ENCODE measurements at places on chromosomes 6 and 20.

GRCh38 chr6:24827970-24828369, 29.3 kb upstream of the ARMH2 start:
- no peak for DNase-seq

DNA sequence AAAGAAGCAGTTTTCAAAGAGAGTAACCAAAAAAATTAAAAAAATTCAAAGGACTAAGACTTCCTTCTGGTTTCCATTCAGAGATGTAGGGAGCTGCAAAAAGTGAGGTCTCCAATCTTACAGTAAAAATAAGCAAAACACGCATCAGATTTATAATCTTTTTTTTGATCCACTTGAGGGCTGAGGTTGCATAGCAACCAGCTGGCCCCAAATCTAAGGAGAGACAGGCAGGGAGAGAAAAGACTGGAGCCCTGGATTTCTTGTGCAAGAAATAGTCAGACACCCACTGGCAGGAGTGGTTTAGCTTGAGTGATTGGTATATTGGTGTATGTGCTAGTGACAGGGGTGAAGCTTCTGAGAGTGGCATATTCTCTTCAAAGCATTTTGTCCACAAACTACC, 135.9 kb upstream of the FUT9 start:
- DNase-seq: no peak

DNA sequence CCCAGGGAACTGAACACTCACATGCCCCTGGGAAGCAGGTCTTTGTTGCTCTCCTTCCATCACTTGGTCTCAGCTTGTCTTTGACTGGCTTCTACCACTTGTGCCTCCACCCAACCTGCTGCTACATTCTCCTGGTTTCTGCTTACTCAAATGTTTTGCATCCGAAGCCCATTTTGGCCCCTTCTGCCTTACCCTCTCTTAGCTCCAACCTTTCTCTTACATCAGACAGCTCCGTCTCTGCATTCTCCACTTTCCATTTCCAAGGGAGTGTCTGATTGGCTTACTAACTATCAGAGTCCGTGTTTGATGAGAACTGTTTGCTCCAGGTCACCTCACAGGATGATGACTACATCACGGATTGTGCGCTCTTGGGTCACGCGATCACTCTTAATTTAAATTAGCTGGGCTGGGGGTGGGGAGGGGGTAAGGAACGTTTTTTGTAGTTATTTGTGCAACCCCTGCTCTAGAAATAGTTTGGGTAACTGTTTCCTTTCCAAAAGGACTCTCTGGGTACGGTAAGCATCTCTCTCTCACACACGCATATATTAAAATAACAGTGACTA, 844 bp upstream of the ABRACL start:
- peak; percentile 65 for DNase-seq

- DNase-seq: no peak
These were observed 37.3 kb downstream of the RNF146 start for GRCh38 chr6:127303917-127304316.

DNA sequence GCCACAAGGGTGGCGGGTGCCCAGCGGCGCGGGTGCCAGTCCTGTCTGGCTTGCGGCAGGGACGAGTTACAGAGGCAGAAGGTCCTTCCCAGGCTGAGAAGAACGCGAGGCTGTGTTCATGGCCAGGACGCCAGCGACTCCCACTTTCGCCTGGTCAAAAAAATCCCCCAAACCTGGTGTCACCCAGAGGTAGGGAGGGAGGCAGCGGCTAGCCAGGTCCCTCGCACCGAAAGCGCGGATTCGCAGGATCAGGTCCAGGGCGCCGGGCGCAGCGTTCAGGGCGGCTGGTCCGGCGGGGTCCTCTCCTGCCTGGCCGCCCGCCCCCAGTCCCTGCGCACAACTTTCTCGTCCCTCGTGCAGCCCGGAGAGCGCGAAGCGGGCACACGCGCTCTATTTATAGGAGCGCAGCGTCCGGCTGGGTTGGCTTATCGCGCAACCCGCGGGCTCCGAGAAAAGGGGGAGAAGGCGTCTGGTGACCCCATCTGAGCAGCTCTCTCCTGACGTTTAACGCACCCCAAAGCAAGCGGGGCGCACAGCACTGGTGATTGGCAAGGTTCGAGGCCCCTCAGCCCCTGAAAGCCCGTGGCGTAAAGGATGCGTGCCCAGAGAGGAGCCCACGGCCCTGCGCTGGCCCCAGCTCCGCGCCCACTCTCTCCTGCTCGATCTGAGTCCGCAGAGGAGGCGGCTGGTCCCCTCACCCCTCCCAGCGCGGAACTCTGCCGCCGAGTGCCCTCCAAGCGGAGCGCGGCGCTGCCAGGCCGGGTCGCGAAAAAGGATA, 519 bp downstream of the CBLN4 start:
- DNase-seq: no peak

- DNase-seq: no peak
These were observed 902 bp downstream of the SLC29A1 start for GRCh38 chr6:44224029-44224964.

DNA sequence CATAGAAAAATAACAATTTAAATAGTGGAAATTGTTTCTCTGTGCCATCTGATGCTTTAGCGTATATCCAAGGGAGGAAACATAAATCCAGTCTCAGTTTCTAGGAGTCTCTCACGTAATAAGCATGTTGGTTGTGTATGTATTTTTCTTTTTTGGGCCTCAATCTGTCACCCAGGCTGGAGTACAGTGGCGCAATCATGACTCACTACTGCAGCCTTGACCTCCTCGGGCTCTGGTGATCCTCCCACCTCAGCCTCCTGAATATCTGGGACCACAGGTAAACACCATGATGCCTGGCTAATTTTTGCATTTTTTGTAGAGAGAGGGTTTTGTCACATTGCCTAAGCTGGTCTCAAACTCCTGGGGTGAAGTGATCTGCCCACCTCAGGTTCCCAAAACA, 78.6 kb upstream of the PLN start:
- no peak for DNase-seq

DNA sequence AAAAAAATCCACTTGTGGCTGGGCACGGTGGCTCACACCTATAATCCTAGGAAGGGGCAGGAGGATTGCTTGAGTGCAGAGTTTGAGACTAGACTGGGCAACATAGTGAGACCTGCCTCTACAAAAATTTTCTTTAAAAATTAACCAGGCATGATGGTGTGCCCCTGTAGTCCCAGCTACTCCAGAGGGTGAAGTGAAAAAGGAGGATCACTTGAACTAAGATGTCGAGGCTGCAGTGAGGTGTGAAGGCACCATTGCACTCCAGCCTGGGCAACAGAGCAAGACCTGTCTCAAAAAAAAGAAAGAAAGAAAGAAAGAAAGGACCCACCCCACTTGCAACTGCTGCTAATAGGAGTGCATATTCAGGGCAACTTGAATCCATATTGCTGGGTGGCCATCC, 13.7 kb upstream of the SNX3 start:
- no peak for DNase-seq

- DNase-seq: no peak
These were observed 136.9 kb downstream of the TRMT11 start for GRCh38 chr6:126123226-126123625.

- no peak for DNase-seq
These were observed 181.7 kb downstream of the GRM1 start for GRCh38 chr6:146210406-146211083.

DNA sequence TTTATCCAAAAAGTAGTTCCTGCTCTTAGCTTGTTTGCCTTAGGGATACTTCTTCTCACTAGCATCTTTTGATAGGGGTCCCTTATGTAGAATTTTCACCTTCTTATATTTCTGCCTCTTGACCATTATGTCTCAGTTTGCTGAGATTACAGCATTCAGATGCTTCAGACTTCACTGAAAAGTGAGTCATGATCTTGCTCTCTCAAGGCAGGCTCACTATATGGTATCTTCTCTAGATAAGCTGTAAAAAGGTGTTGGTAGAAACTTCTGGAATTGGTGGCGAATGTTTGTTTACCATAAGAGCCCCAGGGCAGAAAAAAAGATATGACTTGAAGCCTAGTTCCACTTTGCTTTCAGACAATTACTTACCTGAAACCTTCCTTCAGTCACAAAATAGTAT, 19.7 kb downstream of the GTPBP2 start:
- DNase-seq: no peak

- DNase-seq: no peak
These were observed 1.1 kb downstream of the LRRC1 start for GRCh38 chr6:53795702-53796450.

- DNase-seq: no peak
These were observed 384.9 kb upstream of the SPTLC3 start for GRCh38 chr20:12623870-12624269.

GRCh38 chr6:151576633-151577032, 82.8 kb downstream of the CCDC170 start:
- DNase-seq: no peak

GRCh38 chr6:98539741-98540140, 294.6 kb upstream of the POU3F2 start:
- DNase-seq: no peak

DNA sequence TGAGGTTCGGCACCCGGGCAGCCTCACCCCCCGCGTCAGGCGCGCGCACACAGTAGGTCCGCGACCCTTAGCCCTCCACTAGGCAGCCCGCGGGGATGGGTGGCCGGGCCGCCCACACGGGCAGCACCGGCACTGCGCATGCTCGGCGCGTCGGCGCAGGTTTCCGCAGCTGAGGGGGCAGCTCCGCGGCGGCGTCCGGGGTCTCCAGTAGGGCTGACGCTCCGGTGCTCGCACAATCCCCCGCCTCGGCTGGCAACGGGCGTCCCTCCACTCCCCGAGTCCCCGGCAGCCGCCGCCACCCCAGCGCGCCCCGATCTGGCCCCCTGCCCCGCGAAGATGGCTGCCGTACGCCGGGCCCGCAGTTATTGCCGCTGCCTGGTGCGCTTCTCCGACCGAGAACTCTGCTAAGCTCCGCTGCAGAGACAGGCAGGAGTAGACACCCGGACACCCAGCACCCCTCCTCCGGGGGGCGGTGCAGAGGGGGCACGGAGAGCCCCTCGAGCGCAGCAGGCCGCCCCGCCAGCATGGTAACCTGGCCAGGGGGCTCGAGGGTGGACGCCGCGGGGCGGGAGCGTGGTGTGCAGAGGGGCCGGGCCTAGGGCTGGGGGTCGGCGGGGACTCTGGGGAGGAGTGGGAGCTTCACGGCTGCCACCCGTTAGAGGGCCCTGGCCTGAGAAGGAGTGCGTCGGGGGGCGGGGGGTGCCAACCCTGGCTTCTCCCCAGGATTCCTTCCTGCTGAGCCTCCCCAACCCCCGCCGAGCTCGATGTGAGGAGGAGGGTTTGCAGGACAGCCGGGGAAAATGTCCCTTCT, at the start of gene FBXO9:
TSS of gene FBXO9 (plus strand) at position 139 of the 811 bp plus-strand sequence. CDS start at position 525, 386 bp downstream.
- DNase-seq: peak; percentile 65

DNA sequence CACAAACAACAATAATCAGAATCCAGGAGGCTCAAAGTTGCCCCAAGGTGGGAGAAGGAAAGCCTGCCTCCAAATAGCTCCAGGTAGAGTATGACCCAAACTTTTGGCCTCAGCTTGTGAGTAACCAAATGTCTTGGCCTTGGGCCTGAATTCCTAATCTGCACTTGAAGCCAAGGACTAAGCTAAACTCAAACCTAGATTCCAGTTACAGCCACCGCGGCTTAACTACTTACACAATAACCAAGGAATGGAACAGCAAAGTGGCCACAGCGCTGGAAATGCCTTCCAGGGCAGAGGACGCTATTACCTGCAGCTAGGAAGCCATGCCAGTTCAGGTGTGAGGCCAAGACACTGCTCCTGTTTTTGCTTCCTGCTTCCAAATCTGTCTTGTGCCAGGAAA, 4.6 kb downstream of the NINL start:
- no peak for DNase-seq

- DNase-seq: peak; percentile 65
These were observed 42.8 kb upstream of the TASP1 start for GRCh38 chr20:13681248-13682125.

- DNase-seq: no peak
These were observed 74.2 kb downstream of the COL21A1 start for GRCh38 chr6:56173228-56173627.

GRCh38 chr6:18507018-18507415, 119.9 kb downstream of the RNF144B start:
- DNase-seq: no peak

- DNase-seq: no peak
These were observed 42.0 kb downstream of the ADGRB3 start for GRCh38 chr6:68677058-68677457.

- DNase-seq: no peak
These were observed 3.9 kb upstream of the SYS1 start for GRCh38 chr20:45359069-45359405.

DNA sequence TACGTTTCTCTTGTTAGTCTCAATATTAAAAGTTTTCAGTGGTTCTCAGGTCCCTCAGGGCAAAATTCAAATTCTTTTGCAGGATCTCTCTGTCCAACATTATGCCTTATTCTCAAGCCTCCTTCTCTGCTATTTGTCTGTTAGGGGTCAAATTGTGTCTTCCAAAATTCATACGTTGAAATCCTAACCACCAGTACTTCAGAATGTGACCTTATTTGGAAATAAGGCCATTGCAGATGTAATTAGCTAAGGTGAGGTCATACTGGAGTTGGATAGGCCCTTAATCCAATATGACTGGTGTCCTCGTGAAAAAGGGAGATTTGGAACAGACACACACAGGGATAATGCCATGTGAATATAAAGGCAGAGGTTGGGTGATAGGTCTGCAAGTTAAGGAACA, 64.1 kb upstream of the ADGRF1 start:
- no peak for DNase-seq

- DNase-seq: no peak
These were observed 208.3 kb upstream of the RIMS1 start for GRCh38 chr6:71678091-71678490.

GRCh38 chr6:136719280-136720044, 72.8 kb downstream of the MAP3K5 start:
- DNase-seq: no peak

- DNase-seq: no peak
These were observed 7.1 kb downstream of the IP6K3 start for GRCh38 chr6:33739571-33739970.

DNA sequence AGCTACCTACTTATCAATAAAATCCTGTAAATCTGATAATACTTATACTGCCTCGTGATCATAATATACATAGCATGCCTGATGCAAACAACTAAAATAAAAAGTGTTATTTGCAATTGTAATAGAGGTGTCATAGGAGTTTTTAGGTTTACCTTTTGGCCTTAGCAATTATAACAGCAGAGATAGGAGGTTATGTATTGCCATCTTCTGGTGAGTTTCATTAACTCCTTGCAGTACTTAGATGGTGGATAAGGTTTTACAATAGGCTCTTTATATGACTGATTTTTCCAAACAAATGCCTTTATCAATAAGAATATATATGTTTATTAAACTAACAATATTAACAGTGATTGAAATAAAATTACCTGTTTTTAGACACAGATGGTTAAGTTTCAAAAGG, 27.8 kb upstream of the MYCT1 start:
- DNase-seq: no peak

GRCh38 chr20:63697868-63698545, 1.6 kb downstream of the TNFRSF6B start:
- DNase-seq: peak; percentile 20

GRCh38 chr6:32843331-32843978, 392 bp downstream of the PSMB8 start:
- no peak for DNase-seq

- no peak for DNase-seq
These were observed 194.7 kb downstream of the NFATC2 start for GRCh38 chr20:51347831-51348230.
